ENCODE measurements at places on chromosomes 13 and 19.

DNA sequence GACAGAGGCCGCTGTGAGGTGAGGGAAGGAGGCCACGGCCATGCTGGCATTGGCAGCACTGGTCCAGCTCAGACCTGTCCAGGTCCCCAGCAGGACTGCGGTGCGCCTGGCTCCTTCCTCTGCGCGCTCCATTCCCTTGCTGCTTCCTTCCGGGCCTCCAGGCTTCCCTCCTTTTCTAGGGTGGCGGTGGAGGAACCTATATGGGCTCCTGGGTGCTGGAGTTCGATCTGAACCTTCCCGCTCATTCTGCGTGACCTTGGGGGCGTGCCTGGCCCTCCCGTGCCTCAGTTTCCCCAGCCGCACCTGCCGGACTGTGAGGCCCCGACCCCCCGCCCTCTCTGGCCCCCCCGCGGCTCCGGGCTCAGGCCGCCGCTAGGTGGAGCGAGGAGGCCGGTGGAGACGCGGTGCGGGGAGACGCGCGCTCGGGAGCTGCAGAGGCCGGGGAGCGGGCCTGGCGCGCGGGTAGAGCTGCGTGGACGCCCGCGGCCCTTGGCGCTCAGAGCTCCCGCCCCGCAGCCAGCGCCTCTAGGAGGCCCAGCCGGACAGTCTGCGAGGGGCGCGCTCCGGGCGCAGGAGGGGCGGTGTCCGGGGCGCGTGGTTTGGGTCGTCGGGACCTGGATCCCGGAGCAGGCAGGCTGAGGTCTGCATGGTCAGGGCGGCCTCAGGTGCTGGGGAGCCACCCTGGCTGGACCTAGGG lies 29.9 kb downstream of the EFNA2 start:
- peak; percentile 83 for DNase-seq

- DNase-seq, result no peak
Observed at GRCh38 chr13:30119476-30119875, 187.9 kb downstream of the KATNAL1 start.

DNA sequence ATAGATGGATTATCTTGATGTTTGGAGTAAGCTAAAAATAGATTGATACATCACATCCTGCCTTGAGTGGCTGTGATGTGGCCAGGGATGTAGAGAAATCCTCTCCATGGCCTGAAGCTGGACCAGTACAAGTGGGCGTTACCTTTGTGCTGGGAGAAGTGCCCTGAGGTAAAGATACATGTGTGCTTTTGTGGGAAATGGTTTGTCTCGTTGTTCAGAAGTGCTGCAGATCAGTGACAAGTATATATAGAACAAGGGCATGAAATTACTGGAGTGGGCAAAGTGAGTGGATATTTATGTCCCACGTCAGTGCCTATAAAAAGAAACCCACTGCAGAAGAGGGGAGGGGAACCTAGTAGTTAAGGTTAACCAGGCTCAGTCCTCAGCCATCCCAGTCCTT lies 12.2 kb upstream of the ZNF304 start:
- DNase-seq, result no peak

GRCh38 chr19:39737351-39737750 lies 478 bp downstream of the CLC start:
- DNase-seq, result no peak

GRCh38 chr13:99314640-99315176 lies 7.5 kb upstream of the GPR183 start:
- no peak for DNase-seq

Measured in GM10248 (cell line).